ENCODE measurements at places on chromosomes 7 and 10.
A peak's percentile ranks its signal among the peaks of the same experiment; 100 is the strongest.

GRCh38 chr7:101362334-101363195 lies at the start of gene COL26A1:
COL26A1 (plus strand) TSS chr7:101362875; CDS start chr7:101363033, 158 bp downstream.
- peak; percentile 53 for DNase-seq

DNA sequence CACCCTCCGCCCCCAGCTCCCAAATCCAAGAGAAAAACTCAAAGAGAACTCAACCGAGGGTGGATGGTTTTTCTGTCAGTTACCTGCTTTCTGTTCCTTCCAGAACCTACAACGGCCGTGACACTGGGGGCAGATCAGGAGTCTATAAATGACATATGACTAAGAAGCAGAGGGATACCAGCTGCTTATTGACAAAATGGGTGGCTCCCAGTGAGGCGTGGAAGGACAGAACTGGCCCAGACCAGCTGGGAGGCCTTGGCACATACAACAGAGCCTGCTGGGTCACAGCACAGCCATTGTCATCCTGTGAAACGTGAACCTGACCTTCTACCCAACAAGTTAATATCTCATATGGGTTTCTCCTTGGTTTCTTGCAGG lies 84.3 kb upstream of the ADRB1 start:
- DNase-seq = no peak

- no peak for DNase-seq
Measured at GRCh38 chr10:58457761-58458616, 54.7 kb upstream of the BICC1 start.

- DNase-seq = no peak
Measured at GRCh38 chr7:13860734-13861133, 128.7 kb downstream of the ETV1 start.

GRCh38 chr10:73959484-73960243 lies 38.3 kb upstream of the VCL start:
- DNase-seq = no peak

DNA sequence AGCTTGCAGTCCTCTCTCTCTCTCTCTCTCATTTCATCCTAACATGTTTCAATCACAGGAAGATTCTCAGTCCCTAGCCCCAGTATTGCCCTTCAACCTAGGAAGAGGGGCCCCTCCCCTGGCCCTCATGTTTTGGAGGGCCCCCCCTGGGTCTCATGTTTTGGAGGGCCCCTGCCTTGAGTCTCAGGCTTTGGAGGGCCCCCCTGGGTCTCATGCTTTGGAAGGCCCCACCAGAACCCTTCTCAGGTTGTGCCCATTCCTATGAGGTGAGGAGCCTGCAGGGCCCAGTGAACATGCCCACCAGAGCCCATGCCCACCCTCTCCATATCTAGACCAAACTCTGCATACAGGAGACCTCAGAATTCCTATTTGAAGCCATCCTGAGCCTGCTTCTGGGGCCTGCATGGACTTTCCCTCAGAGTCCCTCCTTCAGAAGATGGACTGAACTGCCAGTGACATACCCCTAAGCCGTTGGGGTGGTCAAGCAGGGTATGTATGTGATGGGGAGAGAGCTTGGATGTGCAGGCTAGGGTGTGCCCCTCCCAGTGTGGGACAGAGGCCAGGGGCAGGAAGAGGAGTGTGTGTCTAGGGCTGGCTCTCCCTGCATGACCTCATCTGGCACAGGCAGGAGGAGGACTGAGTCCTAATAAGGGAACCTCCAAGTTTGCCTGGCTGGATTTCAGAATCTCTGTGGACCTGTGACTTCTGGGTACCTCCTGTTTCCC lies 8.1 kb upstream of the VDAC2 start:
- no peak for DNase-seq

- DNase-seq = peak; percentile 32
Measured at GRCh38 chr7:159197066-159197975, 52.7 kb upstream of the VIPR2 start.

DNA sequence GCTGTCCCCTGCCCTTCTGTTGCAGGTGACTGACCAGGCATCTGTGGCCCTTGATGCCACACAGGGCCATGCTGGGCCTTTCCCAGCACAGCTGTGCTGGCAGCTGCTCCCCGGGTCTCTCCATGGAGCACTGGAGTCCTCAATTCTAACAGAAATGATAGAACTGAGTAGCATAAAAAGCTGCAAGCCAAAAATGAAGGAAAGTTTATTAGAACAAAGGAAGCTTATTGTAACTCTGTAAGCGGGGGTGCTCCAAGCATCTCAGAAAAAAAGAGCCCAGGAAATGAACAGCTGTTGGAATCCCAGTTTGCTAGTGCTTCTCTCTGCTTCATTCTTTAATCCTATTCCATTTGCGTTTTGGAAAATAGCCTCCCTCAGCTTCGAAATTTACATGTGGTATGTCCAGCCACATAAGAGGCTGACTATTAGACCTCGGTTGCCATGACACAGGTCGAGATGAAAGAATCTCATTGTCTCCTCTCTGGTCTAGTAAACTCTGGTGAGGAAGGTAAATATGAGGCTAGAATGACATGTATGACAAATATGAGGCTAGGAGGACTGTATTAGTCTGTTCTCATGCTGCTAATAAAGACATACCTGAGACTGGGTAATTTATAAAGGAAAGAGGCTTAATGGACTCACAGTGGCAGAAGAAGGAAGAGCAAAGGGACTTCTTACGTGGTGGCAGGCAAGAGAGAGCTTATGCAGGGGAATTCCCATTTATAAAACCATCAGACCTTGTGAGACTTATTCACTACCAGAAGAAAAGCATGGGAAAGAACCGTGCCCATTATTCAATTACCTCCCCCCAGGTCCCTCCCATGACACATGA lies 23.7 kb downstream of the EPDR1 start:
- no peak for DNase-seq

DNA sequence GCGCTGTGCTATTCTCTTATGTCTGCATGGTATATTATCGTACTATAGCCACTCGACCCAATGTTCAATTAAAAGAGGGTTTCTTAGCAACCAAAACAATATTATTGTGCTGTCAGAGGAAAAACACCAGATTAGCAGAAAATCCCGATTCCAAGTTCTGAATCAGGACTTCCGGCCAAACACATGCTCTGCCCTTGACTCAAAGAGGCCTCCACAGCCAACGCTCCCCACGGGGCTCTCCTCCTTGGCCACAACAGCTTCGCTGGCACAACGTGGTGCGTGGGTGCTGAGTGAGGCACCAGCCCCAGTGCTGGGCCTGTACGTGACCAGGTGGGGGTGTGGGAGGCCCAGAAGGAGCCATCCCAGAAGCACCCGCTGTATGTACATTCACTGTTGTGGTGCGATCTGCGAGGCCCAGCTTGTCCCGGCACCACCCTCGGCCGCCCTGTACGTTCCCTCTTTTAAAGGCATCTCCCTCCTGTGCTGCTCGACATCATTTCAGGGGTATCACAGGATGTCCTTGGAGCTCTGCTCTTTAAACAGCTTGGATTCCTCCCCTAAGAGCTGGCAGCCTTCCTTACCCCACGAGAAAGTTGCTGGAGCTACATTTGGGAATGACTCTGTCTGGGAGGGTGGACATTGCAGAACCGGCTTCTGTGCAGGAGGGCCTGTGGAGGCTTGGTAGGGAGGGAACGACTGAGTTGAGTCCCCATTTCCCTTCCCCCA lies 736.2 kb downstream of the PARD3 start:
- DNase-seq = no peak

DNA sequence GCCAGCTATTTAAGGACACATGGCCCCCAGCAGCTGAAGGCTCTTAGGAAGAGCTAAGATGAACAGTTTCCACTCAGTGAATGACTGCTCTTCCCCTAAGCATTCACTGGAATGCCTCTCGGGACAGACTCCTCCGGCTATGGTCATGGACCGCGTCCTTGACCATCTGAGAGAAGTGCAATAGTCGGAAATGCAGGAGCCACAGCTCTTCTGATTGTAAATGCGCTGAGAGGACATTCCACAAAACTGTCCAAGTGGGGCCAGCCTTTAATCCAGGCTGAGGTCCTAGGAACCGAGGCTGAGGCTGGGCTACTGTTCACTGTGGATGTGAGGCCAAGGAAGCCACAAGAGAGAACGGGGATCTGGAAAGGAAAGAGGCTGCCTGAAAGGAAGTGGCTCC lies 162.0 kb upstream of the TMEM72 start:
- DNase-seq = no peak

DNA sequence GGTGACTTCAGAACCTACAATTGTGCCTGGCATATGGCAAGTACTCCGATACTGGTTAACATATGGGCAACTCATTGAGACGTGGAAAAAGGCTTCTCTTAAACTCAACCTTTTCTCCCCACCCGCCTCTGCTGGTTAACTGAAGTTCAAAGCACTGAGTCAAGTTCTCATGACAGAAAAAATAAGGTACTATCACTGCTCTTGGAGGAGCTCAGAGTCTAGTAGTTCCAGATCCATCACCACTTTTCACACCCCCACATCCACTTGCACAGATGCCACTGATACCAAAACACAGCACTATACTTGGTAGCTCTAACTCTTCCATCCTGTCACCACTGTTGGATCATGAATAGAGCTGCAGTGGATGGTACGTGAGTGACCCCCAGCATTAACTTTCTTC lies 36.2 kb downstream of the CCDC6 start:
- DNase-seq = no peak

DNA sequence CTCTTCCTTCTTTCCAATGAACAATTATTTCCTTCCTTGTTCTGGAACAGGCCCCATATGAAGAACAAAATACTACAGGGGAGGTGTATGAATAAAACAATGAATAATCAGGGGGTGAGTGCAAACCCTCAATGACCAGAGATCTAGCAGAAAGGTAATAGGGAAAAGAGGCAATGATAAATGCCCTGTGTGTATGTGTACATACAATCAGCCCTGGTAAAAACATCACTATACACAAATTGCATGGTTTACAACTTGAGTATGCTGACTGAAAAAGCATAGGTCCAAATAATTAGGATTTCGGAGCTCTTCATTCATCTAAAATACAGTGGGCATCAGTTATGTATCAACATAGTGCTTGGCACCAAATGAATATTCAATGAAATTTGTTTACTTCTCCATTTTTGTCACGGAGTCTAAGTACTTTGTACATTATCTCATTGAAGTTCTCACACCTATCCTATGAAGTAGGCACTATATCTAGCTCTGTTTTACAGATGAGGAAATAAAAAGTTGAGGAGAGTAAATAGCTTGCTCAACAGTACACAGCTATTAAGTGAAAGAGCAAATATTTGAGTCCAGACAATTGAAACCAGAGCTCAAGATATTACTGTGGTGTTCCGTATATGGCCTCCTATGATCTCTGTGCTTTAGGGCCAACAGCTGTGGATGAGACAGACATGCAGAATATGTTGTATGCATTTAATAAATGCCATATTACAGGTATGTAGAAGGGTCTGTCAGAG lies 1065.4 kb downstream of the SORCS3 start:
- DNase-seq = no peak

DNA sequence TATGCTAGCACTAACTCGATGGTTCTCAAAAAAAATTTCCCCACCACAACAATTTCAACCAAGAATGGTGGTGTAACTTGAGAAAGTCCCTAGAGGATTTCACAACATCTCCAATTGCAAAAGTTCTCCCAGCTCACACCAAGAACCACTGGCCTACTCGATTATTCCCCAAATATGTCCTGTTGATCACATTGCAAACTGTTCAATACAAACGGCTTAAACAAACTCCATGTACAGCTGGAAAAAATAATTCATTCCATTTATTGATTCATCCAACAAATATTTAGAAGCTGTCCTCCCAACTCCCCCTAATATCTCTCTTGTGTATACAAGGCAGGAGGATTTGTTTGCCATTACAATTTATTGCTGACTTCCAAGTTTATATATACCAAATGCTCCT lies 19.1 kb downstream of the TMEM176B start:
- DNase-seq = no peak

DNA sequence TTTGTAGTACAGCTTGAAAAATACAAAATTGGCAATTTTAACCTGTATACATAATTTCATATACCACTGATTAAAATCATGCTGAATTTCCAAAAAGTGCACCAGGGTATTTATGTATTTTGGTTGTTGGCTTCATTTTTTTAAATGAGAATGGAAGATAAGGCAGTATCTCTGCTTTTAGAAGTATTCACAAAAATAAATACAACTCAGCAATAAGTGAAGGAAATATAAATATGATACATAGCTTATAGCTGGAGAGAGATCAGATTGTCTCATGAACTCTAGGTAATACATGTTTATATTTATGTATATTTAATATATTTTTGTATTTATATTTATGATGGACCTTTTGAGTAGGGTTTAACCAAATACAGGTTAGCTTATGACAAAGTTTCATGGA lies 81.0 kb downstream of the KMT2E start:
- DNase-seq = no peak

- DNase-seq = peak; percentile 60
Measured at GRCh38 chr7:74453322-74454011, at the start of gene GTF2IRD1. GTF2IRD1 (plus strand) TSS chr7:74453906; CDS start chr7:74508081, 54,175 bp downstream.

DNA sequence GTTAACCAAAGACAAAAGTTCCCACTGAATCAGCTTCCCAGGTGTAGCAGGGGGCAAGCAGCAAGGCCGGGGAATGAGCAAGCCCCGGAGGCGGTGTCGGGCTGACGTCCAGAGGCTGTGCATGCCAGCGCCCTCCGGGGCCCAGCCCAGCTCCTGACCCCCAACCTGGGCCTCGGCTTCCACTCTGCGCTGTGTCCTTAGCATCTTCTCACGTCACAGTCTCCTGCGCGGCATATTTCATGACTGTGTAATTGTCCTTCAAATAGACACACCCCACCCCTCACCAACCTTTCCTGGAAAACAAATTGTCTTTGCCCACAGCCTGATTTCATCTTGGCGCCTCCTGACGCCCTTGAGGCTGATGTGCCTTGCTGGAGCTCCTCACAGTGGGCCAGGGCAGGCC lies 133.5 kb downstream of the RGS10 start:
- DNase-seq = no peak

DNA sequence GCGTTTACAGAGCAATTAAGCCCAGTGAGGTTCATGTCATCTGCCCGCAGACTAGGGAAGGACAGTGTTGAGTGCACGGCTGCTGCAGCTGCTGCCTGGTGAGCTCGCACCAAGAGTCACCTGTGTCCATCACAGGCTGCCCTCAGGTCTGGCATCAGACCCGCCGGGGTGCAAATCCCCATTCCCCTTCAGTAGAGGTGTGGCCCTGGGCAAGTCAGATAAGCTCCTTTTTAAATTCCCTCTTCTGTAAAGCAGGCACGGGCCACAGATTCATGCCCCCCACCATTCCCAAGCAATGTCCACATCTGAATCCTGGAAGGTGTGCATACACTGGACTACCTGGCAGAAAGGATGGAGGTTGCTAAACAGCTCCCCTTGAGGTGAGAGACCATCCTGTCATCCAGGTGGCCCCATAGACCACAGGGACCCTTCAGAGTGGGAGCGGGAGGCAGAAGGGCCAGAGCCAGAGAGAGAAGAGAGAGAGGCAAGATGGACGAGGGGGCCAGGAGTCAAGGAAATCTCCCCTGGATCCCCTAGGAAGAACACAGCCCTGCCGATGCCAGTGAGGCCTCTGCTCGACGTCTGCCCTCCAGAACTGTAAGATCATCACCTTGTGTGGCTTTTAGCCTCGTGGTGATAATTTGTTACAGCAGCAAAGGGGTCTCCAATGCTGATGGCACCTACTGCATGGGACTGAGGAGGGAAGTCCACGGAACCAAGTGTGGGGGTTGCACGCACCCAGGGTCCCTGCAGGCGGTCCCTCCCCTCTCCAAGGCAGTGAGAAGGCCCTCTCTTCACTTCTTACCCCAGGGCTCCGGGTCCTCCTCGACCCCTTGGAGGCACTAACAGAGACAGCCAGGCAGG lies 168.8 kb downstream of the TCERG1L start:
- DNase-seq = no peak

- no peak for DNase-seq
Measured at GRCh38 chr10:7813481-7813880, 4.8 kb upstream of the TAF3 start.
